Omental fat pad (tissue), 4 donors: ENCODE measurements at places on chromosomes 4 and X.

- DNase-seq = no peak
Observed at GRCh38 chr4:139838811-139839210, 173.2 kb downstream of the MGST2 start.

DNA sequence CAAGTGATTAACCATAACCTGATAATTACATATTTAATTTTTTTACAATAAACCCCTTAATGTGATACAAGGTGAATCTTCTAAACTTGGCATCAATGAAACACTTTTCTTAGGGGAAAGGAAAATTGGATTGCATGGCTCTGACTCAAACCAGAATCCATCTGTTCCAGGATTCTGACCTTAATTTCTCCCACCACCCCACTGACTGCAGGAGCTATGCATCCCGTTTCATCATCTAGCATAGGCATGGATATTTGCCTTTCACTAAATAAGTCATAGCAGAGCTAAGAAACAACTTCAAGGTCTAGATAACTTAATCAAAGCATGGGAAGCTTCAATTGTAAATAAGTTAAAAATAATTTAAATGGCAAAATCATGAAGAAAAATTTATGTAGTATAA, 156.3 kb downstream of the BTC start:
- DNase-seq = no peak

GRCh38 chr4:167290678-167291077, 56.4 kb upstream of the SPOCK3 start:
- DNase-seq = no peak

DNA sequence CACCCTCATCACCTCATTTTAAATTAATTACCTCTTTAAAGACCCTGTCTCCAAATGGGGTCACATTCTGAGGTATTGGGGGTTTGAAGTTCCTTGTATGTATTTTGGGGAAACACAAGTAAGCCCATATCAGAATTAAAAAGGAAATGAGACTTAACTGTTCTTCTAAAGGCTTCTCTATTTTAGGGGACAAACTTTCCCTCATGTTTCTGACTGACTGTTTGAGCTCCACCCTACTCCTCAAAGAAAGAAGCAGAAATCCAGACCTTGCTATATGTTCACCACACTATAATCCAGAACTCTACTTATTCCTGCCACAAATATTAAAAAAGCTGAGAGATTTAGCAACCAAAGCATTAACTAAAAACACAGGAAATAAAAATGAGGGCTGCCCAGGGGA, 258.8 kb downstream of the ARHGAP24 start:
- no peak for DNase-seq

- no peak for DNase-seq
Observed at GRCh38 chr4:79121875-79122358, 182.7 kb upstream of the PAQR3 start.

DNA sequence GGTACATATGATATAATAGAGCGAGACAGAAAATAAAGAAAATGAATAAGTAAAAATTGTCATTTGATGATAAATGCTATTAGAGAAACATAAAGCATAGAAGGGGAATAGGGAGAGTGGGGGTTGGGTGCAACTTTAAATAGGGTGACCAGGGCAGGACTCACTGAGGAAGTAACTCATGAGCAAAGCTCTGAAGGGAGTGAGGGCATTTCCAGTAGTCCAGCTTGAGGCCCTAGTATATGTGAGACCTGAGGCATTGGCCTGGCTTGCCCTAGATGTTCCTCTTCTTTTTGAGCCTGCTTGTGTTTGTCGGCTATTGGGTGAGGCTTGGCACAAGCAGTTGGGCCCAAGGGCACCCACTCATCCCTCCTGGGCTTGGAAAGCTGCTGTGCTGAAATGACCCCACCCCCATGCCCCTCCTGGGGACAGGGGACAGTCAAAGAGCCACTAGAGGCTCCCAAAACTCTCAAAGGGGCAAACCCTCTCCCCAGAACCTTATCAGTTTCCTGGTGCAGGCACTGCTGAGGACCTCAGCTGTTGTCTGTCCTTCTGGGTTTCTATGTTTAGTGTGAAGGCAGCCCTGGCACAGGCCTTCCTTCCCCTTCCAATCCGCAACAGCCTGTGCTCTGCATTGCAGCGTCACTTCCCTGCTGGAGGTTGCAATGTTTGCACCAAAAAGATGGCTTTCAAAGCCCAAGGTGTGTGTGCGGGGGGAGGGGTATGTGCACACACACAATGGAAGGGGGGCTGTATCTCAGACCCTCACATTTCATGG, 40.1 kb downstream of the APLN start:
- no peak for DNase-seq

- no peak for DNase-seq
Observed at GRCh38 chrX:144612076-144612475, 635.2 kb upstream of the SPANXN1 start.

- no peak for DNase-seq
Observed at GRCh38 chrX:137032341-137032694, 1.5 kb downstream of the GPR101 start.

GRCh38 chr4:150178161-150178560, 99.9 kb downstream of the DCLK2 start:
- no peak for DNase-seq

GRCh38 chrX:119762718-119763117, 4.3 kb downstream of the SOWAHD start:
- DNase-seq = no peak

- no peak for DNase-seq
Observed at GRCh38 chrX:109920325-109920724, 82.6 kb upstream of the TMEM164 start.

DNA sequence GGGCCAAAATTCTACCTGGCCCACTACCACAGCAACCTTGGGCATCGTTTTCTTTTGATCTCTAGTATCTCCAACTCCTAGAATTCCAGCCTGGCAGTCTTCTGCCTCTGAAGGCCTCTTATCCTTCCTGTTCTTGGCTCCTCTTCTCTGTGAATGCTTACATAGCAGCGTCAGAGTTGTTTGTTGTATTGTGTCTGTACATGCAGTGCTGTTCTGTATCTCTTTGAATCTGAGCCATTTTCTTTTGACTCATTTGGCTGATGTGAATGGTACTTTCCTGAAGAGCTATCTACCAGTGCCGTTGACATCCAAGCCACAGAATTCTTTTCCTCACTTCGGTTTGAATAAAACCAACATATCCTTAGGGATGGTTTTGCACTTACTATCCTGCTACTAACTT, 79.2 kb downstream of the TMEM164 start:
- no peak for DNase-seq

GRCh38 chrX:27519226-27519625, 56.1 kb upstream of the PPP4R3C start:
- DNase-seq = no peak

- no peak for DNase-seq
Observed at GRCh38 chr4:153792618-153793247, 3.9 kb upstream of the SFRP2 start.

- no peak for DNase-seq
Observed at GRCh38 chr4:85419103-85419502, 55.8 kb upstream of the ARHGAP24 start.

DNA sequence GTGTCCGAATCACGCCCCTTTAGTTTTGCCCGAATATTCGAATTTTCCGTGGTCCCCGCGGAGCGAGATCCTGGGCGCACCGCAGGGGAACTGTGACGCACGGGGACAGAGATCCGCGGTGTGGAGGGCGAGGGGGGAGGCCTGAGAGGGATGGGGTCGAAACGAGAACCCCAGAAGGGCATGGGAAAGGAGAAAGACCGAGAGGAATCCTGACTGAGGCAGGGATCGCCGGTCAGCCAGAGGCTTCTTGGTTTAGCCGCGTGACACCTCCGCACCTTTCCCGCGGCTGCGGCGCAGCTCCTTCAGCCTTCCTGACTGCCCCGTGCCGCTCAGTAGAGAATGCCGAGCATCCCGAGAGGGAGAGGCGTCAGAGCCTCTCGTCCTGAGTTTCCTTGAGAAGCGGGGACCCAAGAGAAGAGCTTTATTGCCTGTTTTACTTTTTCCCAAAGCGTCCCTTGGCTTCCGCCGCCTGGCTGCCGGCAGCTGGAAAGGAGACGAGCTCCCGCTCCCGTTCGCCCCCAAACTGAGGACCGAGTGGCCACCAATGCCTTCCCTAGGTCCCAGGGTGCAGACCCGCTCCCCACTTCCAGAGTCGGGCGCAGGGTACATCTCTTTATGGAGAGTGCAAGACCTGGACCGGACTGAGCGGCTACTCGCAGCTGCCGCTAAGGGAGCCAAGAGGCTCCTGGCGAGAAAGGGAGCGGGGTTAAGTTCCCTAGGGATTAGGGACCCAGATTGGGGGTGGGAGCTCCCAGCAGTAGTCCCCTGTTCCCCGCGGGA, 911 bp upstream of the GPR50 start:
- no peak for DNase-seq

DNA sequence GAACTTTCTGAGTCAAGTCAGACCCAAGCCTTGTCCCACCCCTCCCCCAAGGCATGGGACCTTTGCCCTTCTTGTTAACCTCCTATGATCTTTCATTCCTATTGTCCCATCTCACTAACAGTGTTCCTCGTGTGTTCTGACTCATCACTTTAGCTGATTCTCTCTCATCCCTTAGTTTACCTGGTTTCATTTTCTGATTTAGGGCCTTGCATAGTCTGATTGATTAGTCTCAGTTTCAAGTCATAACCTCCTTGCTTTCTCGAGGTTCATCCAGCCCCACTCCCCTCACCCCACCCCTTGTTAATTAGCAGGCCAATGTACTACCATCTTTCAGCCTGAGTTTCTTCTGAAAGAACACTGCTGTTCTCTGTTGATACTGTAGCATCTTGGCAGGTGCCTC, 517.4 kb downstream of the RPA4 start:
- no peak for DNase-seq

DNA sequence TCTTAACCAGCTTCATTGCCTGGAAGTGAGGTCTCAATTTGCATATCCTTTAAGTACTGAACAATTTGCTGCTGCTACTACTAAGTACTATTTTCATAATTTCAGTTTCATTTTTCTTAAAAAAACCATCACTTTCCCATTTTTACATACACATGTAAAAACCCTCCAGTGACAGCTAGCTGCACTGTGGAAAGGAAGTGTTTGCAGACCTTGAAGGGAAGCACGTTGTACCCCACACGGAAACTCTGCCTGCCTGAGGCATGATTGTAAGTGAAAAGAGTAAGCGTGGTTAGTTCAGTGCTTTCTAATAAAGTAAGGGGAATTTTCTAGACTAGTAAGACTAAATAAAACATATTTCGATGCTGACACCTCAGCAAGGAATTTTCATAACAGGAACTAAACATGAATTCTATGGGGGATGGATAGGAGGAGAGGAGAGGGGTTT, 103.6 kb downstream of the RAPGEF2 start:
- DNase-seq = no peak

- DNase-seq = no peak
Observed at GRCh38 chr4:152643153-152644035, 36.4 kb downstream of the TMEM154 start.

DNA sequence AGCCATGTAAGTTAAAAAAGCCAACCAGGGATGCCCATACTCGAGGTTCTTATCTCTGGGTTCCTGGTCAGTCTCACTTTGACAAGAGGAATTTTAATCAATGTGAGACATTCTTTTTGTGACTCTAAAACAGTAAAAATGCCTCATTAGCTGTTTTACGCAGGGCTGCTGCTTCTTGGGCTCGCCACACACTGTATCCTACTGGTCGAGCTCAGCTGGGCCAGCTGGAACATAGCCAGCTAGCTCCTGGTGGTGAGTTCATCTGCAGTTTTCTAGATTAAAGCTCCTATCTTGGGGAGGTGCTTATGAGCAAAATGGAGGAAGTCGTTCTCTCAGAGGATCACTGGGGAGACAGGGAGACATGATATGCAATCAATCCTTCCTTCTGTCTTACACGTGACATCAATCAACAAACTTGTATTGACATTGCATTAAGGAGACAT, 55.9 kb upstream of the LEF1 start:
- DNase-seq = no peak

DNA sequence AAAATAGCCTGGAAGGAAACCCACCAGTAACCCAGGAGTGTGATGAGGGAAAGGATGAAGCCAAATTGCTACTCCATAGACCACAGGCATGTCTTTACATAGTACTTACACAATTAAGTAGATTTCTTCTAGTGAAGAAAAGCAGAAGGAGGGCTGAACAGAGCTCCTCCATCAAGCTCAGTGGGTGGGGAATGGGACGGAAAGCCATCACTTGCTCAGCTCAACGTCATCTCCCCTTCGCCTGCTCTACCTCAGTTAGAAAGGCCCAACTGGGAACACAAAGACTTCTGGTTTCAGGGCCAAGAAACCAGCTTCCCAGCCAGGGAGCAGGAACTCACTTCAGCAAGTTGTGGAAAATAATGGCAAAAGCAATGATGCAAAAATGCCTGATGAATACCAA, 36.6 kb downstream of the ADGRG2 start:
- no peak for DNase-seq

- no peak for DNase-seq
Observed at GRCh38 chr4:24840362-24840761, 45.0 kb downstream of the SOD3 start.
